ENCODE measurements at places on chromosomes 4 and X. TPM values are rescaled to one million over a fixed set of nuclear protein-coding genes. Genes with fewer than 3 reads are reported as not detected.

The PPEF1 gene
- not detected for total RNA-seq

The L1CAM gene
- 0.23 TPM for total RNA-seq

The ART3 gene
- total RNA-seq: not detected

The CITED1 gene
- total RNA-seq: 0.23 TPM

The MANBA gene
- total RNA-seq: 26.2 TPM

Data from smooth muscle cell of the coronary artery (primary cell).